ENCODE measurements at places on chromosomes 7 and 10.

DNA sequence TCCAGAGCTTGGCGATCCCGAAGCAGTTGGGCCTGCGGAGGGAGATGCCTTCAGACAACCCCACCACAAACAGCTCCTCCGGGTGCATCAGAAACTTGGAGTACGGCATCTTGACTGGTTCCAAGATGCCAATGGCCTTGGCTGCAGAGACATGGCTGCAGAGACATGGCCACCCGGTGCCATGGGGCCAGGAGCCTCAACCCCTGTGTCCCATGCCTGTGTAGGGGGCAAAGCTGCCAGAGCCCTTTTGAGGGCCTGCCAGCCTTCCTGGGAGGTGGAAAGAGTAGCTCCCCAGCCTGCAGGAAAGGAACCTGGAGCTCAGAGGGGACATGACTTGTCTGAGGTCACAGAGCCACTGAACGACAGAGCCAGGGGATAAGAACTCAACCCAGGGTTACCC, 83.5 kb downstream of the RABGEF1 start:
- no peak for DNase-seq

- no peak for DNase-seq
Measured at GRCh38 chr10:121594623-121595350, 3.5 kb downstream of the FGFR2 start.

DNA sequence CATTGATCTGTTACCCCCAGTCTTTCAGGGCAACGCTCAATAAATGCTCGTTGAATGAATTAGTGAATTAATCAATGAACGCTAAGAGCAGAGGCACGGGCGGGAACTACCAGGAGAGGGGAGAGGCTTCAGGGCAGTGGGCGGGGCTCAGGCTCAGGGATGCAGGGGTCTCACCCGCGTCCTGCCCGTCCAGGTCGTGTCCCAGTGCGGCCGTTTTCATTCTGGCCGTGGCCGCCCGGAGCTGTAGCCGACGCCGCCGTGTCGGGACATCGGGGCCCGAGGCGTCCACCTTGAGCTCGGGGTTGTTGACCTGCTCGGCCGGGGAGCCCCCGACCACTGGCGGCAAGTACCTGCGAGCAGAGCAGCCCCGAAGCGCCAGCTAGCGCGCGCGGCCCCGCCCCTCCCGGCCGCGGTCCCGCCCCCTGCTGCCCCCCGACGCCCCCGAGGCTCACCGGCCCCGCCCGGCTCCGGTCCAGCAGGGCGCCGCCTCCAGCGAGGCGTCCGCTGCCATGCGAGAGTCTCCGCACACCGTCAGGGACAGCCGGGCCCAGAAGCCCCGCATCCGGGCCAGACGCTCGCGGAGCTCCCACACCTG, 2.8 kb upstream of the GAL3ST4 start:
- DNase-seq, result no peak

GRCh38 chr10:78337646-78338391, 304.2 kb downstream of the RPS24 start:
- no peak for DNase-seq

- no peak for DNase-seq
Measured at GRCh38 chr10:113021268-113022040, 71.4 kb downstream of the TCF7L2 start.

GRCh38 chr7:106794276-106795083, 70.6 kb upstream of the PIK3CG start:
- no peak for DNase-seq

DNA sequence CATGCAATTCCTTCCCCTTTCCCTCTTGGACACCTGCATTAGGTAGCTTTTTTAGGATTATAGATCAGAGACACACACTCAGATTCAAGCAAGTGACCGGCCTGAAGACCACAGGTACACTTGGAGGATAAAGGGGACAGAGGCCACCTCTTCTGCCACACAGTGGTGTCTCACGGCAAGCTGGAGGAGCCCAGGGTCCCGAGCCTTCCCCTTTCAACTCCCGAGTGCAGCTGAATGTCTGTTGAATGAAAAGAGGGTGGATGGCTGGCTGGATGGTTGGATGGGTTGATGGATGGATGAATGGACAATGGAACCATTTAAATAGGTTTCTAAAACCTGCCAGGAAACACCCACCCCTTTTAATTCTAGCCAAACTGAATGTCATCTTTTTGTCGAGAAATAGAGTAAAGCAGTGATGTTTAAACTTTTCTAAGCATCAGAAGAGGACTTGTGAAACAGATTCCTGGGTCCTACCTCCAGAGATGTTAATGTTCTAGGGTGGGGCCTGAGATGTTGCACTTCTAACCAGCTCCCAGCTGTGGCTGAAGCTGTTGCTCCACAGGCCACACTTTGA, 49.2 kb upstream of the ZMIZ1 start:
- DNase-seq, result peak; percentile 2

- DNase-seq, result no peak
Measured at GRCh38 chr10:86673827-86674581, 5.7 kb downstream of the LDB3 start.

- no peak for DNase-seq
Measured at GRCh38 chr7:128755075-128755818, 16.1 kb downstream of the CALU start.

GRCh38 chr7:73431041-73431835, 2.3 kb upstream of the FZD9 start:
- no peak for DNase-seq

DNA sequence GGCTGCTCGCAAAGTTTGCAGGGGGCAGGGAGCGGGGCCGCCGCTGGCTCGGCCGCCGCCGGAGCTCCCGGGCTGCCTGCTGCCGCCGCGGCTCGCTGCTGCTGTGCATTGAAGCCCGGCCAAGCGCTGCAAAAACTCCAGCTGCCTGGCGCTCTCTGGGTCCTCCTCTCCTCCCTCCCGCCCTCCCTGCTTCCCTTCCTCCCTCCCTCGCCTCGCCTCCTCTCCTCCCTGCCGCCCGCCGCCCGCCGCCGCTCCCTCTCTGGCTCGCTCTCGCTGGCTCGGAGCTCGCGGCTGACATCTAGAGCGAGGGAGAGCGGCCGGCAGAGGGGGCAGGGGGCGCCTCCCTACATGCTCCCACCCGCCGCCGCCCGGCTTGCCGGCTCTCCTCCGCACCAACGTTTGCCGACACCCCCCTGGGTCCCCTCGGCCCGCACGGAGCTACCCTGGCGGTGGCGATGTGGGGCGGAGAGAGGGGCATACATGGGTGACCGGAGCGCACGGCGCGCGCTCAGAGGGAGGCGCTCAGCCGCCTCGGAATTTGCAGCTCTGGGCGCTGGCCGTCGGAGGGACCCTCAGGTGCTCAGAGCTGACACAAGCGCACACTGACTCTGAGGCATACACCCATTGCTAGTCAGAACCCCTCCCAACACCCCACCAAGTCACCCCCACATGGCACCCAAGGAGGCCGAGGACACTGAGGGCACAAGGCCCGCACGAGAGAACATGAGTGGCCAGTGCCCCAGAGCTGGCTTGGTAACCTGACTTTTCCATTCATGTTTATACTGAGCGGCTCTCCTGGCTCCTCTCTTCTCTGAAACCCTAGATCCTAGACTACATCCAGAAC, 1.2 kb upstream of the PLXNA4 start:
- no peak for DNase-seq

GRCh38 chr7:55651057-55651456, 78.8 kb upstream of the VOPP1 start:
- DNase-seq, result no peak

DNA sequence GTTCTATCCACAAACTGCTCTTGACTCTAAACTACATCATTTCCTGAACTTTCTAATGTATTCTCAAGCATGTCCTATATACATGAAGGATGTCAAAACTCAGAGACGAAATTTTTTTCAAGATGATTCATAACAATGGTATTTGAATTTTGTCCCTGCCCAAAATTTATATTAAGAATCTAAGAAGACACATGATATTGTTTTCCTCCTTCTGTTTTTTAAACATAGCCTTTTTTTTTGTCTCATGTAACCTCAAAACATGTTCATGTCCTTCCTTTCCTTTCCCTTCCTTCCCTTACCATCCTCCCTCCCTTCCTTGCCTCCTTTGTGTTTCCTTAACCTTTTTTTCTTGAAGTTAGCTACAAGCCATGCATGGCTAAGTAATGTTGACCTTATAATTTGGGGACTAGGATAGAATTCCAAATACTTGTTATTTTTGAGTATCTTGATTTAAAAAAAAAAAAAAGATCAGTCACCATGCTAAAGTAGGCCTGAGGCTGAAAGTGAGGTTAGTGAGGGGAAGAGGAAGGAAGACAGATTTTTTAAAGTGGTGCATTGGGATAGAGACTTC, 163.0 kb downstream of the SUGCT start:
- peak; percentile 47 for DNase-seq

DNA sequence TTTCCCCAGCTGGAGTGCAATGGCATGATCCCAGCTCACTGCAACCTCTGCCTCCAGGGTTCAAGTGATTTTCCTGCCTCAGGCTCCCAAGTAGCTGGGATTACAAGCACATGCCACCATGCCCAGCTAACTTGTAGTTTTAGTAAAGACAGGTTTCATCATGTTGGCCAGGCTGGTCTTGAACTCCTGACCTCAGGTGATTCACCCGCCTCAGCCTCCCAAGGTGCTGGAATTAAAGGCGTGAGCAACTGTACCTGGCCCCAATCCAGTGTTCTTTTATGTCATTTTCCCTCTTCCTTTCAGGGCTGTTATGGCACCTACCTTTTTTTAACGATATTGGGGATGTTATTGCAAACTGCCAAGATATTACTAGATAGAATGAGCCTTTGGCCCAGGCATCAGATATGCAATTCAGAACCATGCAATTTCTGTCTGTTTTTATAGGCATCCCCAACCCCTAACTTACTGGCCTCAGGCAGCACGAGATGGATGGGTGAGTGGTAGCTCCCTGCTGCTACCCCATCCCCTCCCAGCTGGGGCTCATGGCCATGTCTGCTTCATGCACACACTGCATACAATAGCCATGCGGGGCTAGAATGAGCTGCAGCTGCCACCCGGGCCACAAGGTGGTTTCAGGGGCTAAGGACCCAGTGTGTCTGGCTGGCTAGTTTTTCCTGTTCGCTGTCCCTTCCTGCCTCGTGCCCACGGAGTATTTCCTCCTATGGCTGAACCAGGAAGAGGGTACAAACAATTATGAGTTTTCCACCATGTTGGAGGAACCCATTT, 1080.1 kb upstream of the SORCS1 start:
- no peak for DNase-seq

- no peak for DNase-seq
Measured at GRCh38 chr10:34778237-34778636, 36.9 kb downstream of the PARD3 start.

- no peak for DNase-seq
Measured at GRCh38 chr10:129126982-129127381, 340.1 kb upstream of the MGMT start.

- peak; percentile 100 for DNase-seq
Measured at GRCh38 chr7:105776068-105776790, 100.2 kb downstream of the ATXN7L1 start.

DNA sequence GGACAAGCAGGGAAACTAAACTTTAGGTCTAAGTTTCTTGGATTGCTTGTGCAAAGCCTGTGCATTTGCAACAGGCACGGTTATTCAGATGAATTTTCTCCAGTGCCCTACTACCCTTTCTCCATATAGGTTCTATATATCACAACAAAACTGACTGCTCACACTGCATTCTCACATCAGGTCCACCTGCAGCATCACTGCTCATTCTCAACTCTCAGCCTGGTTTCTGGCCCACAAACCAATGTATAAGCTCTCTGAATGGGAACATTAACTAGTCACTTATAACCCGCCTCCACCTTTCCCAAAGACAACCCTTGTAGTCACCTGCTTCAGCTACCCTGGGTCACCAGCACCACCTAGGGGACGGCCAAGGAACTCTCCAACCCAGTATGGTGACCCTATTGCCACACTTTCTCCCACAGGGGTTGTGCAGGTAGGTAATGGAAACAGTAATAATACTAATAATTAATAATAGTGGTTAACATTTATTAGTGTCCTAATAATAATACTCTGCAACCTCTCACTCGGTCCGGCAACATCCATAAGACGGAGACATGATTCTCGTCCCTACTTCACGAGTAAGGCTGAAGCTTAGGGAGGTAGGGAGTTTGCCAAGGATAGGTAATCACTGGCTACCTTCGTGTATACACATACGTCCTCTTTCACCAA, 97.3 kb downstream of the CLEC2L start:
- peak; percentile 15 for DNase-seq

DNA sequence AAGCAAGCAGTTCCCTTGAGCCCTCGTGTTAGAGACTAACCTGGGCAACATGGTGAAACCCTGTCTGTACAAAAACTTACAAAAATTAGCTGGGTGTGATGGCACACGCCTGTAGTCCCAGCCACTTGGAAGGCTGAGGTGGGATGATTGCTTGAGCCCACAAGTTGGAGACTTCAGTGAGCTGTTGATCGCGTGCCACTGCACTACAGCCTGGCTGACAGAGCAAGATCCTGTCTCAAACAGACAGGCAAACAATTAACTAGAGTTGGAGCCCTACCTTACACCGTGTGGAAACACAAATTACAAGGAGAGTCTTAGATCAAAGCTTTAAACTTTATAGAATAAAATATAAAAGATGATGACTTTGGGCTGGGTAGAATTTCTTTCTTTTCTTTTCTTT, 219.5 kb downstream of the CUX1 start:
- no peak for DNase-seq

DNA sequence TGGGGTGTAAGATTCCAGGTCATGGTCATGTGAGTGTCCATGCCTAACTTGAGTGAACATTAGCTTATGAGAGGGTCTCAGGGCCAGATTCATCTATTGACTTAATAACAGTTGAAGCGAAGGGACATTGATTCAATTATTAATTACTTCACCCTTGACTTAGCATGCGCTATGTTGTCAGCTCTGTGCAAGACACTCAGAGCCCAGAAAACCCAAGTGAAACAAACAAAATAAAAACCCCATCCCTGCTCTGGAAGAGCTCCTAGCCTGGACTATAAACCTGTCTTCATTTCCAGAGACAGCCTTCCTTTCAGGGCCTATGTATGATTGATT, 66.0 kb upstream of the TNS3 start:
- no peak for DNase-seq

GRCh38 chr7:143454091-143454680, 10.9 kb downstream of the TAS2R60 start:
- no peak for DNase-seq

DNA sequence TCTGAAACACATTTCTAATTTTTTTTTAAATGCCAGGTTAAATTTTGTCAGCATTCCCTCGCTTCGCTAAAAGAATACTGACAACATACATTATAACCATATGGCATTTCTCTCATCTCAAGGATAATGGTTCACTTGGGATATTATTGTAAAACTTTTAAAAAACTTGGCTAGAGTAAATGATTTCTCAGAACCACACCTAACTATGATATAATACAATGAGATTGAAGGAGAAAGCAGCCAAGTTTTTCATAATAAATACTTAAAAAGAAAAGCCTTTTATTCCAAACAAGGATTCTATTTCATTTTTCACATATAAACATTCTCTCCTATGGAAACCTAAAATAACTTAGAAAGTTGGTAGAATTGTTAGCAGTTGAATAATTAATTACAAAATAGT, 413.9 kb downstream of the HGF start:
- no peak for DNase-seq

GRCh38 chr7:123945938-123946337, 20.9 kb downstream of the SPAM1 start:
- DNase-seq, result no peak

DNA sequence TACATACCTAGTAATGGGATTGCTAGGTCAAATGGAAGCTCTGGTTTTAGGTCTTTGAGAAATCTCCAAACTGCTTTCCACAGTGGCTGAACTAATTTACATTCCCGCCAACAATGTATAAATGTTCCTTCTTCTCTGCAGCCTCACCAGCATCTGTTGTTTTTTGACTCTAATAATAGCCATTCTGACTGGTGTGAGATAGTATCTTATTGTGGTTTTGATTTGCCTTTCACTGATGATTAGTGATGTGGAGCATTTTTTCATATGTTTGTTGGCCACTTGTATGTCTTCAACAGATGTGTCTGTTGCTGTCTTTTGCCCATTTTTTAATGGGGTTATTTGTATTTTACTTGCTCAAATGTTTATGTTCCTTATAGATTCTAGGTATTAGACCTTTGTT, 675.5 kb downstream of the SUGCT start:
- no peak for DNase-seq
